Myometrial cell (primary cell): ENCODE measurements at places on chromosomes 7 and 10. TPM values are rescaled to one million over a fixed set of nuclear protein-coding genes. Genes with fewer than 3 reads are reported as not detected.

CPEB3 gene
- total RNA-seq: 0.29 and 0.53 TPM in 2 replicates

ITGA8 gene
- not detected in 2 replicates for total RNA-seq

FXYD4 gene
- not detected in 2 replicates for total RNA-seq

MINDY4 gene
- 8.5 and 11.2 TPM in 2 replicates for total RNA-seq

GRID1 gene
- not detected in 2 replicates for total RNA-seq

LRRN3 gene
- 4.1 and 7.5 TPM in 2 replicates for total RNA-seq

CFAP43 gene
- total RNA-seq: under 0.01 TPM in 1 of 2 replicates, not detected in the other

IFIT2 gene
- 5.8 TPM in 2 replicates for total RNA-seq

PON3 gene
- total RNA-seq: not detected in 2 replicates

RHOBTB1 gene
- 7.5 and 10.3 TPM in 2 replicates for total RNA-seq

GPR37 gene
- total RNA-seq: 1.4 TPM in 2 replicates

TMEM140 gene
- 6.9 and 9.2 TPM in 2 replicates for total RNA-seq

ANKRD61 gene
- not detected in 2 replicates for total RNA-seq

LIPJ gene
- under 0.01 TPM in 1 of 2 replicates, not detected in the other for total RNA-seq

ANKRD30A gene
- not detected in 2 replicates for total RNA-seq

SFTPA1 gene
- not detected in 2 replicates for total RNA-seq

ZNF239 gene
- 2.0 and 5.1 TPM in 2 replicates for total RNA-seq

ELN gene
- 0.18 and 1.7 TPM in 2 replicates for total RNA-seq

NCF1 gene
- total RNA-seq: not detected in 2 replicates

HMX2 gene
- total RNA-seq: not detected in 2 replicates

SLC16A12 gene
- 0.29 and 0.35 TPM in 2 replicates for total RNA-seq

HELLS gene
- 15.0 and 23.4 TPM in 2 replicates for total RNA-seq

ADAMTS14 gene
- under 0.01 and 0.18 TPM in 2 replicates for total RNA-seq

COL13A1 gene
- total RNA-seq: 21.3 and 23.1 TPM in 2 replicates

PNLIPRP3 gene
- not detected in 2 replicates for total RNA-seq

YAE1 gene
- total RNA-seq: 18.6 and 22.8 TPM in 2 replicates

OPN4 gene
- not detected in 2 replicates for total RNA-seq

NME8 gene
- not detected in 2 replicates for total RNA-seq

NAT16 gene
- total RNA-seq: not detected in 2 replicates

CALML3 gene
- not detected in 2 replicates for total RNA-seq

TMEM225B gene
- not detected in 2 replicates for total RNA-seq

SEC24C gene
- 67.7 and 68.9 TPM in 2 replicates for total RNA-seq

ZPBP gene
- not detected in 2 replicates for total RNA-seq

FFAR4 gene
- total RNA-seq: not detected in 2 replicates

RAB19 gene
- not detected in 2 replicates for total RNA-seq

CALHM1 gene
- total RNA-seq: not detected in 2 replicates

LRRC4 gene
- not detected in 2 replicates for total RNA-seq

PGAM2 gene
- not detected in 2 replicates for total RNA-seq

PCLO gene
- total RNA-seq: 1.1 and 2.9 TPM in 2 replicates

WNT8B gene
- total RNA-seq: not detected in 2 replicates

HGF gene
- 167 and 209 TPM in 2 replicates for total RNA-seq

CDNF gene
- total RNA-seq: 0.86 and 3.0 TPM in 2 replicates

HHEX gene
- 0.86 and 3.9 TPM in 2 replicates for total RNA-seq

SPAM1 gene
- not detected in 2 replicates for total RNA-seq

HOXA4 gene
- total RNA-seq: 0.89 TPM in 1 of 2 replicates, not detected in the other

FAM13C gene
- not detected in 2 replicates for total RNA-seq

MYL10 gene
- not detected in 2 replicates for total RNA-seq

CLRN3 gene
- total RNA-seq: not detected in 2 replicates

MACC1 gene
- total RNA-seq: under 0.01 TPM in 1 of 2 replicates, not detected in the other

PLPP4 gene
- 0.89 TPM in 1 of 2 replicates, not detected in the other for total RNA-seq

MARVELD1 gene
- 55.3 and 63.4 TPM in 2 replicates for total RNA-seq

GIMAP8 gene
- not detected in 2 replicates for total RNA-seq

HOXA10 gene
- 22.7 and 24.8 TPM in 2 replicates for total RNA-seq

ARHGEF35 gene
- total RNA-seq: under 0.01 and 2.5 TPM in 2 replicates

CFAP69 gene
- total RNA-seq: 1.2 and 3.4 TPM in 2 replicates
